ENCODE measurements at places on chromosomes 11 and 22.

DNA sequence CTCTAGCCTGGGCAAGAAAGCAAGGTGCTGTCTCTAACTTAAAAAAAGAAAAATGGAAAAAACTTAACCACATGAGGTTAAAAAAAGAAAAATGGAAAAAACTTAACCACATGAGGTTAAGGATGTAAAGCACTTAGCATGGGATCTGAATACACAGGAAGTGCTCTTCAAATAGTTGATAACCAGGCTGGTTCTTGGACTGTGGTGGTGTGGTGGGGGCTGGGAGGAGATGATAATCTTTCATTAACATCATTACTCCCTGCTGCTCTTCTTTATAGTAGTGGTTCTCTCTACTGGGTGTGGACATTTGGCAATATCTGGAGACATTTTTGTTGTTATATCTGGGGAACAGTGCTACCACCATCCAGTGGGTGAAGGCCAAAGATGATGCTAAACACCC lies 88.4 kb downstream of the TTC17 start:
- DNase-seq, result no peak

- DNase-seq, result no peak
Observed at GRCh38 chr11:122995526-122995925, 13.9 kb upstream of the BSX start.

DNA sequence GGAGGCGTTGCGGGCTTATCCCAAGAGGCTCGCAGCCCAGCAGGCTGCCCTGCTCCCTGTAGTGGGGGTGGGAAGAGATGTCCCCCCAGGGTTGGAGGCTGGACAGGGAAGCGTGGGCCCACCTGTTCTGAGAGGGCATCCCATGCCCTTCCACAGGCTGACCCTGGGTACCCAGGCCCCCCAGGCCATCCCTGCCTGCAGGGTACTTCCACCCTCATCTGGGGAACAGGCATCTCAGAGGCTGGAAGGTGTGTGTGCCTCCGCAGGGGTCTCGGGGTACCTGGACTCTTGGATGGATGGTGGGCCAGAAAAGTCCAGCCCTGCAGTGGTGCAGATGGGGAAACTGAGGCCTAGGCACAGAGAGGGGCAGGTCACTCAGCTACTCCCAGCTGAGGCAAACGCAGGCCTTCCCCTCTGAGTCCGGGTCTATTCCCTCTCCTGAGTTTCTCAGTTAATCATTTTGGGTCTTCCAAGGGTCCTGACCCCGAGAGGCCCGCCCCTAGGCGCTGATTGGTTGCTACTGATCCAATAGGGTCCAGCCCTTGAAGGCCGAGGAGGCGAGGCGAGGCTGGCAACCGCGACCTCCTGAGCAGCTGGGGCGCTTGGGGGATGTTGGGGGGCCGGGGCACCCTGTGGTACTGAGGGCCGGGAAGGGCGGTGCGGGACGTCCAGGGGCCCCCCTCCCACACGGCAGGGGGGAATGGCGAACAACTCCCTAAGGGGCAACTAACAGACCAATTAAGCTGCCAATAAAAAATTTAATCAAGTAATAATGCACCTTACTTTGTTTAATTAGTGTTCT lies 23.8 kb downstream of the FLRT1 start:
- no peak for DNase-seq

DNA sequence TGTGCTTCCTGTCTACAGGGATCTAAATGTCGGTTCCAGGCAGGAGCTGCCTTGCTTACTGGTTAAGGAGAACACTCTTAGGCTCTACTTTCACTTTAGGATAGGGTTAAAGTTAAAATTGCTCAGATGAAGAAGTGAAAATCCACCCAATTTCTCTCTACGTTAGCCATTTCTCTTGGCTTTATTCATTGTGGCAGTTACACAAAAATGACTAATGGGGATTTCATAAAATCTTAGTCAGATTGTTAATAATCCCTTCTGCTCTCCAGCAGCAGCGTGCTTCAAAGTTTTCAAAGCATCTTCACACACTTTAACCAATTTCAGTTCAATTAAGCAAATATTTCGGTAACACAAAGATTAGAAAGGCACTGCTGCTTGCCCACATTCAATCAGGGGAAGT lies 58.4 kb upstream of the RCN1 start:
- no peak for DNase-seq

DNA sequence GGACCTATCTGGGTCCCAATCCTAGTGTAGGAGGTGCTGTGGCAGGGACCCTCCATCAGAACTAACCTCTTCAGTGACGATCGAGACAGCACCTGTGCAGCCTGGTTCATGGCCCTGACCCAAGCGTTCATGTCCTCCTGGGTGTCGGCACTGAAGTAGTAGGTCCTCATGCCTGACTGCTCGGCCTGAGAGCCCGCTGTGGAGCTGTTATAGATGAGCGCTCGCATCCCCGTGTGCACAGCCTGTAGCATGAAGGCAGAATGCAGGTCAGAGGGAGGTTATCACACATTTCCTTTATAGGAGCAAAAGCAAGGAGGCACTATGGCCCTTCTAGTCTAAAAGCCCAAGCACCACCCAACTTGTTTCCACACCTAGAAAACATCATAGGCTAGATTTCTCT lies 103.0 kb downstream of the C11orf58 start:
- DNase-seq, result no peak

- DNase-seq, result no peak
Observed at GRCh38 chr22:37212174-37212906, at the start of gene SSTR3. Gene SSTR3, minus strand, starts transcription at chr22:37212477. Its CDS starts 4,674 bp downstream, at chr22:37207803.

GRCh38 chr11:58658623-58659022 lies 36.2 kb downstream of the CNTF start:
- DNase-seq, result peak; percentile 44

DNA sequence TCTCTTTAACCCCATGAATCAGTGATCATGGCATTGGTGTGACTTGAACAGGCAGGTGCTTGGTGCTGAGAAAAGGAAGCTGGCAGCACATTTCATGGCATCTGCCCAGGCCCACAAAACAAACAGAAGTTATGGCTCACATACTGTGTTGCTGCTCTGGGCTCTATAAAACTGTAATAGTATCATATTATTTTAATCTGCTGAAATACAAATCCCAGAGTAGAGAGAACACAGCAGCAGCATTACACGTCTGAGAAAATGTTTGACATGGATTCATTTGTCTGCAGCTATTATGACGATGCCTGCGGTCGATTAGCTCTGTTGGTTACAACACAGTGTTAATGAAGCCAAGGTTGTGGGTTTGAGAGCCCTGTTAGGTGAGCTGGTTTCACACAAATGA lies 80.8 kb downstream of the ALX4 start:
- no peak for DNase-seq

DNA sequence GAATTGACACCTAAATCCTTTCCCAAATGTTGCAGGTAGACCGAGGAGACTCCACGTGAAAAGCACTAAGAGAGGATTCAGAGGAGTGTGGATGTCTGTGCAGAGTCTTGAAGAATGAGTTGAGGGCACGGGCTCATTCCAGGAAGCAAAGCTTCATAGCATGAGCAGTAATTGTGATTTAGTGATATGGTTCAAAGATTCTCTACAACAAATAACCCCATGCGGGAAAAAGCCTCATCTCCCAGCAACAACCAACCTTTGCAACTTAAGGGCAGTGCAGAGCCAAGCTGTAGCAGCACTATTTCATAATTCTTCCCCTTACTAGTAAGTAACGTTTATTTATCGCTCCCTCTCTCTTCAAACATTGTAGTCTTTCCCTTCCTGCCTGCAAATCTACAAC lies 87.5 kb upstream of the CLMP start:
- no peak for DNase-seq

DNA sequence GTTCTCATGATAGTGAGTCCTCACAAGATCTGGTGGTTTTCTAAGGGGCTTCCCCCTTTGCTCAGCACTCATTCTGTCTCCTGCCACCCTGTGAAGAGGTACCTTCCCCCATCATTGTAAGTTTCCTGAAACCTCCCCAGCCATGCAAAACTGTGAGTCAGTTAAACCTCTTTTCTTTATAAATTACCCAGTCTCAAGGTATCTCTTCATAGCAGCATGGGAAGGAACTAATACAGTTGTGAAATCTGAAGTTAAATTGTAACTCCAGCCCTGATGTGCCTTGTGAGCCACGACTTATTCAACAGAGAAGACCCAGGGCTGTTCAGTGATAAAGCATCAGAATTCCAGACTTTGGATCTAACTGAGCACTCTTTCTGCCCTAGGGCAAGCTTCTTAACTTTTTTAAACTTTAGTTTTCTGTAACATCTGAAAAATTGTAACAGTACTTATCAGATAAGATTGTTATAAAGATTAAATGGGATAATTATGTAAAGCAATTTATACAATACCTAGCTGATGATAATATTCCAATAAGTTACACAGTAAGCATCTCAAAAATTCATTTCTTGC lies 220.0 kb downstream of the TRPC6 start:
- no peak for DNase-seq

GRCh38 chr11:26043665-26044064 lies 288.3 kb upstream of the ANO3 start:
- no peak for DNase-seq

- DNase-seq, result peak; percentile 90
Observed at GRCh38 chr22:17087498-17088131, 2.8 kb downstream of the IL17RA start.

DNA sequence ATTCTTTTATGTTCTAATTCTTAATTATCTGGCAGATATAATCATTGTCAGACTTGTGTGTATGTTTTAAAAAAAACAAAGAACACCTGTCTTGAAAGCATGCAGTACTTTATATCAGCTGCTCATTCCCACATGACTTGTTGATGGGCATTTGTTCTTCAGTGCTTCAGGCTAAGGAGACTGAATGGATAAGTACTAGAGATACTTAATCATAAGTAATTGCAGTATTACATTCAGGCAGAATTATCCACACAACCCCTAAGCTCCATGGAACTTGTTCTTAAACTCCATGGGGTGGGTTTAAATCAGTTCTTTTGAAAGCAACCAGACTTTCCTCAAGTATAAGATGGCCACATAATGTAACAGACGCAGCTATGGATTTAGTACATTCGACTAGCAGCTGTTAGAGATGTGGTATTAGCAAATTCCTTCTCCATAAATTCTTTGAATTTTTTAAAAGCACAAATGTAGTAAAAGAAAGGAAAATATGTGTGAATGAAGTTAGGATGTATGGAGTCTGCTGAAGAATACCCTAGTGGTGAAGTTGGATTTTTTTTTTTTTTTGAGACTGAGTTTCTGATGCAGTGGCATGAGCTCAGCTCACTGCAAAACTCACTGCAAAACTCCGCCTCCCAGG lies 3.0 kb downstream of the JAM3 start:
- DNase-seq, result no peak

DNA sequence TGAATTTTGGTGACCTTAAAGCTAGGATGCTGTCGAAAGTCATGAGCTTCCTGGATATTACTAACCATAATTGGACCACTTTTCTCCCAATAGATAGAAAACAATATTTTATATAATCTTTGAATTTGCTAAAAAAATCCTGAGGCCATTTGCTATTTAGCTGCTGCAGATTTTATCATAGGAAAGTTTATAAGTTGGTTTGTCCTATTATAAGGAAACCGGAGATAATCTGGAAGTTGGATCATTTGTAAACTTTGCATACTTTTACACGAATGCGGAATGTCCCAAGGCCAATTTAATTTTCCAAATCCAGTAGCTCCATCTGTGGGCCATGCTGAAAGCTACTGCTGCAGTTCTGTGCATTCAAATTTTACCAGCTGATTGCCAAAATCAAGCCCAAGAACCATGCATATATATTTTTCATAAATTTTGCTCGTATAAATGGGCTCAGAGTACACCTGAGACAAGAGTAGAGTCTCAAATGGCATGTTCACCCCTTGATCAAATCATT lies 378.3 kb downstream of the FAM181B start:
- no peak for DNase-seq

GRCh38 chr22:45312856-45313255 lies 3.1 kb downstream of the FAM118A start:
- DNase-seq, result no peak

DNA sequence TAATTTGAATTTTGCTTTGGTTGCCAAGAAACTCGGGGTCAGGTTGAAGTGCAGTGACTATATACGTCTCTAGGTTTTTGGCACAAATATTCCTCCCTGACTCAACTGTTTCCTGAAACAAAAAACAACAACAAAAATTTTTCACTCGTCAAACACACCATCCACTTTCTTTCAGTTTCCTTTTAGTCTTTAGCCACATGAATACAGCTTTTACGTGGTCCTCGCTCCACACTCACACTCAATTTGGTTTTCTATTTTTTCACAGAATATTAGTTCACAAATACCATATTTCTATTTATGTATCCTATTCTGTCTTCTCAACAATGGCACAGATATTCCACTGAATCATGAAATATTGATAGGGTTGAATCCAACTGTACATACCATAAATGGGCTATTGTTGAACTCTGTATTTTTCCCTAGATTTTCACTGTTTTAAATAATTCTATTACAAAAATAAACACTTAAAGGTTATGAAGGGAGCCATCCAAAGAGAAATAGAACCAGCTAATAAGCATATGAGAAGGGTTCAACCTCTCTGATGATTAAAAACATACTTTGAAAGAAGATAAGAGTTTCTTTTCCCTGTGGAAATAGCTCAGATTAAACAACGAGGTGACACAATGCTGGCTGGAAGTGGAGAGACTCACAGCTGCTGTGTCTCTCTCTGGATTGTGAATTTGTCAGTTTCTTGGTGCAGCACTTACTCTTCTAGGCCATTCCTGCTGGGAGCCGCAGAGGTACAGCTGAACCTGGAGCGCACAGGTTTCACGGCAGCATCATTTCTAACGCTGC lies 5.1 kb upstream of the FBLN1 start:
- DNase-seq, result no peak

DNA sequence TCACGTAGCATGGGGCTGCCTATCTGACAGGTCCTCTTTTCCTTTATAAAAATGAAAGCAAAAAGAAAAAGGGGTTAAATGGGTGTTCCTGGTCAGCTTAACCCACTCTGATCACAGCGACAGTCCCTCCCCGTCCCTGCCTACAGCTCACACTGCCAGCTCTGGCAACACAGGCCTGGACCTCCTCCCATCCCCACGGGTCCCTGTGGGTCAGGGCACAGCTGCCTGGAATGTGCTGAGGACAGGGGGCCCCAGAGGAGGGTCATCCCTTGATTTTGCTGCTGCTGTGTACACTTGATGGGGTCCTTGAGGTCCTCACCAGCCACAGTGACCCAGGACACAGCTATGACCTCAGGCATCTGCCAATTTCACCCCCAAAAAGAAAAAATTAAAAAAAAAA lies 29.6 kb upstream of the CYP2D6 start:
- no peak for DNase-seq

DNA sequence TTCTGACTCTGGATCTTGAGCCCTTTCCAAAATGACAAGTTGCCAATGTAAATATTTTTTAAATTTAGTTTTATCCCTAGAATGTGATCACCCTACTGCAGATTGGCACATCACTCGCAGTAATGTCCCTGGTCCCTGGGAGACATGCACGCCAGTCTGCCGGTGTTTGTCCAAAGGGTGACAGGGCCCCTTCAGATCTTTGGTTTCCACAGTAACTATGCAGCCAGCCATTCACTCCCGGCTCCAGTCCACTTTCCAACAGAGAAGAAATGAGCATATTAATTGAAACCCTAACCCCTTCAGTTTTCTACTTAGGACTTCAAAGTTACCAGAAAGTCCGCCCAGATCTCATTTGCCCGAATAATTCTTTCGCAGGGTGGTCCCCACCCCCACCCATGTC lies 25.8 kb upstream of the RASSF10 start:
- DNase-seq, result no peak

Data from activated CD4-positive, alpha-beta T cell treated with anti-CD3 and anti-CD28 coated beads, Interleukin-2, amount 10 ng/mL, durations not matched to agents 24 days and 14 days (primary cell).